ENCODE measurements at places on chromosomes 7 and 10.

DNA sequence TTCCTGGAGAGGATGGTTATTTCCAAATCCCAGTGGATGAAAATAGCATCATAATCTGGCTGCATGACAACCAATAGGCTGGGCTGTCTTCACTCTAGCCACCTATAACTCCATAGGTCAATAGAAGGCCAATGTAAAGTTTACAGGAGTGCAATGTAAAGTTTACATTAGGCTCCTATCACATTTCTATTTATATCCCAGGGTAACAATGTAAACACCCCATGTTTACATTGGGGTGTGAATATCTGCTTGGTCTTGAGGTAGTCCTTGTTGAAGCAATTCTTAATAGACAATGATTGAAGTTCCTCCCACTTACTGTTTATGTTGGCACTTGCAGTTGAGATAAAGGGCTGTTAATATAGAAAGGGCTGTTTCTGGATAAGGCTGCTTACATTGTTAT lies 21.5 kb downstream of the CH25H start:
- no peak for DNase-seq

DNA sequence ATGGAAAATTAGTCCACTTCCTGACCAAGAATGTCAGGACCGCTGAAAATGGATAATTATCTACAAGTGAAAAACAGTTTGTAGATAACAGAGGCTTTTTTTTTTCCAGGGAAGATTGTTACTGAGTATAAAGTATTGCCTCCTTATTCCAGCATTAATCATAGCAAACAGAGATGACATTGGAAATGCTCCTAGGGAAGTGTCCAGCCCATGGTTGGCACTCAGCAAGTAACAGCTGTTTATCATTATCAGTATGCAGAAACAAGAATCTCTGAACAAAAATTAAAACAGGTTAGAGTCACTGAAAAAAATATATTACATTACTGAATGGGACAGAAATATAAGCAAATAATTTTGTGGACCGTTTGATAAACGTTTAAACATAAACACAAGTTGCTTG lies 14.6 kb downstream of the FGL2 start:
- DNase-seq, result no peak

GRCh38 chr10:78627254-78627795 lies 441.4 kb upstream of the ZMIZ1 start:
- DNase-seq, result no peak

DNA sequence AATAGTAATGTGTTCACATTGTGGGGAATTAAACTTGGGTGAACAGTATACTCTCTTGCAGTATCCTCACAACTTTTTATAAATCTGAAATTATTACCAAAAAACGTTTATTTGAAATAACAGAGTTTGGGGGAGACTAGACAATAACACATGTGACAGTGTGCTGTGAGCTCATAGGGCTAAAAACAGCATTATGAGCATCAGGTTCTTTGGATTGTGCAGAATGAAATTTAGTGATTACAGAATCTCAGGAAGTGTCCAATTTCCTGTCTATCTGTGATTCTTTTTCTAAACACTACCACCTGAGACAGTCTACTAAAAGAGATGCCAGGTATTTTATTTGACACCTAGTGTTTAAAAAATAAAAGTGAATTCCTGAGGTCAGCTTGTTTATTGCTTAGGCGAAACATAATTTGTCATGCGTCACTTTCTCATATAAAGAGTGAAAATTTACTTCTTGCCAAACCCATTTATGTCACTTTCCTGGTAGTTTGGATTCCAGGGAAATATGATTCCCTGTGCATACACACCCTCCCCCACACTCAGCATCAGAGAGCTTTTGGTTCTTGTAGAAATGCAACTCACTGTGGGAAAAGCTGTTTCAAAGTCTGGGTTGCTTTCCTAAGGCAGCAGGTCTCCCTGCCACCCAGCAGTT lies 71.2 kb downstream of the AOAH start:
- no peak for DNase-seq

- DNase-seq, result no peak
These were observed 20.8 kb downstream of the KIFBP start for GRCh38 chr10:69009360-69009759.

- no peak for DNase-seq
These were observed 68.1 kb upstream of the SLC39A12 start for GRCh38 chr10:17883621-17884020.

DNA sequence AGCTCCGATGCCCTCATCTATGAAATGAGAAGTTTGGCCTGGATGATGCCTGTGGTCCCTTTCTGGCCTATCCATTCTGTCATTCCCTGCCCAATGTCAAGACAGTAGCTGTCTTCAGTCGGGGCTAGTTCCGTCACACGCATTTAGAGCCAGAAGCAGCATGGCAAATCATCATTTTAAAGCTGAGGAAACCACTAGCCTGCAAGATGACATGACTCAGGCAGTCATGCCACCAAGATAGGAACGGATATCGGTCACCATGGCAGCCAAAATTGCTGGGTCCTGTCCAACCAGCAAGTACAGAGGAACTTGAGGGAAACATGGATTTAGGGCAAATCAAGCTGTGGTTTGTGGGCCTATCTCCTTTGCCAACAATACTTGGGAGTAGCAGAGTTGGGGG lies 64.5 kb upstream of the MRLN start:
- no peak for DNase-seq

GRCh38 chr7:42886129-42886528 lies 25.7 kb downstream of the C7orf25 start:
- DNase-seq, result no peak

DNA sequence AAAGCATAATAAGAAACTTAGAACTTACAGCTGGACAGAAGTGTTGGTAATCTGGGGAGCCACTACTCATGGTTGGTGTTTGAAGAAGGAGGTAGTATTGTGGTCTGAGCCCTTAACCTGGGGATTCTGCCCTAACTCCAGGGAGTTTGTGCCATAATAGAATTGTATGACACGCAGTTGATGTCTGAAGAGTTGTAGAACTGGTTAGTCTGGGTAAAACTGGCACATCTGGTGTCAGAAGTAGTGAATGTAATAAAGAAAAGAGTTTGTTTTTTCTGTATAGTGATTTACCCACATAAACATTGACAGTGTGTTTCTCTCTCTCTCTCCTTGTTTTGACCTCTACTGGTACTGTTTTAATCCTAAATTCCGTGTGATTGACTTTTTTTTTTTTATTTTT lies 448.1 kb upstream of the SEMA3D start:
- no peak for DNase-seq

GRCh38 chr7:31935124-31936054 lies 134.8 kb downstream of the PDE1C start:
- no peak for DNase-seq

- DNase-seq, result no peak
These were observed 68.7 kb downstream of the GNA12 start for GRCh38 chr7:2775376-2775775.

- no peak for DNase-seq
These were observed 49.9 kb upstream of the RELN start for GRCh38 chr7:104039363-104039762.

- no peak for DNase-seq
These were observed 129.4 kb downstream of the BMPER start for GRCh38 chr7:34034728-34035127.

- no peak for DNase-seq
These were observed 171.2 kb downstream of the ARHGAP12 start for GRCh38 chr10:31757386-31757791.

DNA sequence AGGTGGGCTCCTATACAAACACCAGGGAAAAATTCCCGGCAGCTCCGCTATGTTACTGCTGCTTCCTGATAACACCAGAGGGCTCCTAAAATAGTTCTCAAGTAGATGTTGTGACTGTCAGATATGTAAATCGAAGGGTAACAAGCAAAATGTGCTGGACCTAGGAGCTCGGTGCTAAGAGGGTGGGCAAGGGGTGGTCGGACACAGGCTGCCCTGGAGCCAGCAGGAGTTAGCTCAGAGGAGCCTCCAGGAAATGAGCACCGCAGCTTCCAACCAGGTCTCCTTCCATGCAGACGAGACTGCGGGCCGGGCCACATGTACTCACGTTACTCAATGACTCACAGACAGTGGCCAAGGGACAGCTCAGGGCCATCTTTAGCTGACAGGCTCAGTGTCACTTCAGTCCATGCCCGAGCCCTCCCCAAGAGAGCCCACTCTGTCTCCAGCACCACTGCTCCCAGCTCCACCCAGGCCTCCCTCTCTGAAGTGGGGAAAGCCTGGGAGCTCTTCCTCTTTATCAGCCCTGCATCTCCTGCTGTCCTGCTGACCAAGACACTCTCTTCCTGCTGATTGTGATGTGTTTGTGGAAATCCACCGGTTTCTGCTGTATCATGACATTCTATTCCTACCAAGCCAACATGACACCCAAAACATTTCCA lies 37.2 kb upstream of the TMEM273 start:
- DNase-seq, result no peak

DNA sequence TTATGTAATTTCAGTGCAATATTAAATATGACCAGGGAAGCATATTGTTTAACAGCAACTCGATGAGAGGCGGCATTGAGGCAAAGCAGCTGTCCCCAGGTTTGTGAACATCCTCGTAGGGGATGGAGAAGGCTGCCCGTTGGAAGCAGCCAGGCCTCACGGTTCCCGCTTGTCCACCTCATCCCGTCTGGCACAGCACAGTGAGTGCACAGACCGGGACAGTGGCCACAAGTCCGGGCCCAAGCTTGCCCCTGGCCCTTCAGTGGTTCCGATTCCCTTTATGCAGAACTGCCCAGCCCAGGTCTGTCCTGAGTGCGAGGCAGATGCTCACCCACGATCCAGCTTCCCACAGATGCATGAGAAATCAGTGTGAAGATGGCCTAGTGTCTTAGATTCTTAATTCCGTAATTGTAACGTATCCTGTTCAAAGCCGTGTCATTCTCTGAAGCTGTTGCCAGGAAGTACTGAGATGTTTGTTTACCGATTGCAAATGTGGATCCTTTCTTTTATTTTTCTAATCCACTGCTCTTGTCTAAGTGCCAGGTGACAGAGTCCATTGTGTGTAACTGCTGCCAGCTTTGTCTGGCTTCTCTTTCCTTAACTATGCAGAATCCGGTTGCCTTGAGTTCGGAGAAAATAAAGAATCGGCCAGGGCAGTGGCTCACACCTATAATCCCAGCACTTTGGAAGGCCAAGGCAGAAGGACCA lies 35.5 kb downstream of the PFKP start:
- no peak for DNase-seq

GRCh38 chr10:9450801-9451200 lies 1396.3 kb downstream of the GATA3 start:
- no peak for DNase-seq

DNA sequence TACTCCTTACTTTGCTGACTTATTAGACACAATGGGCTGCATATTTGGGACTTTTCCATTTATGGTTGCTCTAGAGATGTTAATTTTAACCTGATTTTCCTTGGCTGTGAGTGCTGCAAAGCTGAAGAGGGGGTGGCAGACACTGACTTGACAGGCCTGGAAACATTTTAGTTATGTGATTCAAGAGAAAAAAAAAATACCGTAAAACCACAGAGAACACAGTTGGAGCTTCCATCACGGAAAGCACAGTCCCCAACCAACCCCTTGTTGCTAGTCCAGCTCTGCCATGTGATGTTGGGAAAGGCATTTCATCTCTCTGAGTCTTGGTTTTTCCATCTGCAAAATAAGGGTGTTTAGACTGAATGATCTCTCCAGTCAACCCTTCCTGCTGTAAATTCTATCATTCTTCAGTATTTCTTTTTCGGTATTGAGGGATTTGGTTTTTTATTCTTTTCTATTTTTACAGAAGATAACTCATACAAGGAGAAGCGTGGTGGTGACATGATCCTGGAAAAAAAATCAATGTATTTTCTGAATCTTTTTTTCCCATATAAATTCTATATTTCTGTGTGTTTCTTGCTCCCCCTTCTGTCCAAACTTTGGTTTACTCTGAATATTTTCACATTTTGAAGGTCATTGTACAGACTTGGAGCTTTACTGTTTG lies 246.1 kb downstream of the REEP3 start:
- DNase-seq, result no peak

GRCh38 chr10:74973741-74974392 lies 137.6 kb upstream of the SAMD8 start:
- no peak for DNase-seq

DNA sequence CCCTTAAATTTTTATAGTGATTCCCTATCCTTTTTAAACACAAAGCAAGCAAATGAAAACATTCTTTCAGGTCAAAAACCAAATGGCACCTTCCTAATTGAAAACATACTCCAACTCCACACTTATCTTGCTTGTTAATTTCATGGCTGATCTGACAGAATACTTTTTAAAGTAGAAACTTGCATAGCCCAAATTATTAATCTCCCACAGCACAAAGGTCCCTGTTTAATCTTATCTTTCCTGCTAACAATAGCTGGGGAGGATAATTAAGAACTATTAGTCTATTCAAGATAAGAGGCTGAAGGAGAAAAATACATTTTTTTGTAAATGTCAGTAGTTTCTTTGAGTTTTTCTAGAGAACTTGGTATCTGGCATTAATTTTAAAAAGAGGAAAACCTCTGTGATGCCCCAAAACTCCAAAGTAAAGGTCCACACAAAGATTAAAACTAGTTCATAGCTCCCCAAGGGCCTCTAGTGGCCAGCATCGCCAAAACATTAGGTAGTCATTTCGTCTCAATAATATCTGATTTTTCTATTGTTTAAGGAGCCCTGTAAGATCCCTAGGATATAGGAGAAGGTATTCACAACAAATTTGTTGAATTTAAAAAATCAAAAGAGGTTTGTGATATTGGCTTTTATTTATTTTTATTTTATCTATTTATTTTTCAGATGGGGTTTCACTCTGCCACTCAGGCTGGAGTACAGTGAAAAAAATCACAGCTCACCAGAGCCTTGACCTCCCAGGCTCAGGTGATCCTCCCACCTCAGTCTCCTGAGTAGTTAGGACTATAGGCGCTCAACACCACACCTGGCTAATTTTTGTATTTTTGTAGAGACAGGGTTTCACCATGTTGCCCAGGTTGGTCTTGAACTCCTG lies 14.7 kb downstream of the CDNF start:
- no peak for DNase-seq

DNA sequence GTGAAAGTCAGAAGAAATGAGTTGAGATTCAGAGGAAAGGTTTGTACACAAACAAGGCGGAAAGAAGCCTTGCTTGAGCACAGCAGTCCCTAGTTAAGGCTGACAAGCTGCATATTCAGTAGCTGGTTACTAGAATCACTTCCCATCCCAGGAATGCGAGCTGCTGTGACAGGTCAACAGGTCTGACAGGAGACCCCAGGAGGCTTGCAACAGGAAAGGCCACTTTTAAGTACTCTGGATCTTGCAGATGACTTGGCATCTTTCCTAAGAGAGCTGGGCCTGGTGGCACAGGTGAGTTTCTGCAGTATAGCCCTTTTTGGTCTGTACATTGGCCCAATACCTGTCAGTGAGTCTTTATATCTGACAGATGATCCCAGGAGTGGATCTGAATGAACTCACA lies 35.7 kb upstream of the UNC5B start:
- no peak for DNase-seq

DNA sequence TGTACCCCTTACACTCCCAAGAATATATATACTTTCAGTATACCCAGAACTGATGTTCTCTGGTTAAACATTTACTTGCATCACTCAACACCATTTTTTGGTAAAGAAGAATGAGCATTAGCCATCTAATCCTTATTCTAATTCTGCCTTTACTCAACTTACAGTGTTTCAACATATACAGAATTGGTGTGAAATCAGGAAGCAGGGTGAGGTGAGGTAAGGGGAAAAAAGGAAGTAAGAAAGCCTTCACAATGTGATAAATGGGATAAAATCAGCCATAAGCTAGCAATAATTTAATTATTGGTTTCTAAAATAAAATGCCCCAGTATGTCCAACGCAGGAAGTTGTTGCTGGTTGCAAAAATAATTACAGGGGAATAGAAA lies 605.4 kb downstream of the KCNMA1 start:
- no peak for DNase-seq

GRCh38 chr10:45487735-45488134 lies 113.7 kb downstream of the ALOX5 start:
- no peak for DNase-seq
